NCI-H226 (cell line): ENCODE measurements at places on chromosomes 3 and 15.

- peak; percentile 76 for DNase-seq
These were observed 8.9 kb upstream of the PLOD2 start for GRCh38 chr3:146169891-146170290.

DNA sequence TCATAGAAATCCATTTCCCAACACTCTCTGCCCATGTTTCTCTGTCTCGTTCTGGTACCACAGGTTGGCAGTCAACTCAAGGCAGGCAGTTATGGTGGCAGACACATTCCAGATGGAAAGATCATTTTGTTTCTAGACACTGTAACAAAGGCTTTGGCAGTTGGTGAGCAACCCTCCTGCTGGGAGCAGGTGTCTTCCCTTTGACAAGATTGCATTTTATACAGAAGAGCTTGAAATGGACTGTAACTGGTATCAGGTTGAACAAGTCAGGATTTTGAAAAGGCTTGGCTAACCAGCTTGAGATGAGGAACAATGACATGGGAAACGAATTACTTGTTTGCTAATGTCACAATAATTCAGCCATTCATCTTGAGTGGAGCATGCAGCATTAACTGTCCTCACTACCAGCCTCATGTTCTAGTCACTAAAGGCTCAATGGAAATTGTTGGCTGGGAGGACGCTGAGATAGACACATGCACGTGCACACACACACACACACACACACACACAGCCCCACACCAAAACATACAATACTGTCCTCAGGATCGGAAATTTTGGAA lies 170.0 kb downstream of the SEMA6D start:
- no peak for DNase-seq

- DNase-seq: no peak
These were observed 87.7 kb upstream of the LIMD1 start for GRCh38 chr3:45506751-45507391.

DNA sequence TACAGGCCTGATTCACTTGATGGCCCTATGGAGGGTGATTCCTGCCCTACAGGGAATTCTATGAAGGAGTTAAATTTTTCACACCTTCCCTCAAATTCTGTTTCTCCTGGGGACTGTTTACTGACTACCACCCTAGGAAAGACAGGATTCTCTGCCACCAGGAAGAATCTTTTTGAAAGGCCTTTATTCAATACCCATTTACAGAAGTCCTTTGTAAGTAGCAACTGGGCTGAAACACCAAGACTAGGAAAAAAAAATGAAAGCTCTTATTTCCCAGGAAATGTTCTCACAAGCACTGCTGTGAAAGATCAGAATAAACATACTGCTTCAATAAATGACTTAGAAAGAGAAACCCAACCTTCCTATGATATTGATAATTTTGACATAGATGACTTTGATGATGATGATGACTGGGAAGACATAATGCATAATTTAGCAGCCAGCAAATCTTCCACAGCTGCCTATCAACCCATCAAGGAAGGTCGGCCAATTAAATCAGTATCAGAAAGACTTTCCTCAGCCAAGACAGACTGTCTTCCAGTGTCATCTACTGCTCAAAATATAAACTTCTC lies 43.6 kb downstream of the BLM start:
- no peak for DNase-seq

- peak; percentile 71 for DNase-seq
These were observed 57.2 kb downstream of the NIPA2 start for GRCh38 chr15:22895465-22896190.

DNA sequence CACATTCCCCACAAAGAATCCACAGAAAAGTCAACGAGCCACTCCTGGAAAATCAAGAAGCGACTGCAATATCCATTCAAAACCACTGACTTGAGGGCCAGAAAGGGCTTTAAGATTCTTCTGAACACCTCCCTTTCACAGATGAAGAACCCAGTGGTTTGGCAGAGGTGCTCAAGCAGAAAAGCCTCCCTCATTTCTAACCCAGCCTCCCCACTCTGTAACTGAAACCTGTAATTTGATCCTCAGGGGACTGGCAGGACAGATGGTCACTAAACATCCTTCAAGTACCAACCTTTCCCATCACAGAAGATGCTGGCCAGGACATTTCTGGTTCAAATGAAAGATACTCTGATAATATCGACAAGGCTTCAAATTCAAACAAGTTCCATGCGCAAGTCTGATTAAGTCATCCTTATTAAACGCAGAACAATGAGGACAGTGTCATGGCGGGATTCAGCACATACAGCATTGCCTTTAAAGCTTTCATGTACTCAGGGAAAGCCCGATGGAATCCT lies 5.5 kb downstream of the SEMA5B start:
- DNase-seq: no peak

GRCh38 chr15:69841113-69841828 lies 256.4 kb downstream of the TLE3 start:
- DNase-seq: no peak

DNA sequence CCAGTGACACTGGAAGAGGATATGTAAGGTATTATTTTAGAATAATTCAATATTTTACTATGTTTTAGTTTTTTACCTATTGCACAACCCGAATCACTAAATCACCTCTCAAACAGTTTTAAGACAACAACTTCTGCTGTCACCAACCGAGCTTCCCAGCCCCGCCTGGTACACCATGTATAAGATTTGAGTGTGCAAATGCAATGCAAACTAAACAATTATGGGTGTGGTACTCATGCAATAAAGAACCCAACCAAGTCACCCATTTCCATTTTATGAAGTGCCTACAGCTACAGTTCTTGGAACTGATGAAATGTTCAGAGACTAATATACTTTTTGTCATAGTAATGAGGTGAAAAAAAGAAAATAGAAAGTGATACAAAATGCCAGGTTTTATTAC lies 256.2 kb downstream of the TAFA4 start:
- no peak for DNase-seq

DNA sequence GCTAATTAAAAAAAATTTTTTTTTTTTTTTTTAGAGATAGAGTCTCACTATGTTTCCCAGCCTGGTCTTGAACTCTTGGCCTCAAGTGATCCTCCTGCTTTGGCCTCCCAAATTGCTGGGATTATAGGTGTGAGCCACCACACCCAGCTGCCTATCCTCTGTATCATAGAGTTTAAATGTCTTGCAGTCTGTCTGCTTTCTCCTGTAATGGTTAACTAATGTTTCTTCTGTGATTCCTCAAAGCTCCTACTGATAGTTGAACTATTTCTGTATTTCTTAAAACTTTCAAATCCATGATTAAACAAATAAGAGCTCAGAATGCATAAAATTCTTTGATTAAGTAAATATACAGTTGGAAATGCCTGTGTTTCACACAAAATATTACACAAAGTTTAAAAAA lies 115.4 kb upstream of the TPM1 start:
- DNase-seq: no peak

DNA sequence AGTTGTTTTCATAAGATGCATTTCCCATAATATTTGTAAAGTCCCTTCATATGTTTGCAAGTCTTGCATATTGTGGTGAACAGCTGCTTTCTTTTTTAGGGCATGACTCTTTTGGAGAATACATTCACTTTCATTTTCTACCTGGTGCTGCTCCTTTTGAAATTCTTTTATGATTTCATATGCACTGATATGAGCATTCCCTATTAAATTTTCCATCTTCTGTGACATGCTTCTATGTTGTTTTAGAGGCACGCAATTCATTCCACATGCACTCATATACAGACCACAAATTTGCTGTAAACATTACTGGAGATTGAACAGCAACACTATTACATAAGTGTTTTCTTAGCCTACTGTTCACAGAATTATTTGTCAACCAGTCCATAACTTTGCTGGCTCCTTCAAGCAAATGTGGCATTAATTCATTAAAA lies 92.8 kb upstream of the TNFSF10 start:
- DNase-seq: no peak

DNA sequence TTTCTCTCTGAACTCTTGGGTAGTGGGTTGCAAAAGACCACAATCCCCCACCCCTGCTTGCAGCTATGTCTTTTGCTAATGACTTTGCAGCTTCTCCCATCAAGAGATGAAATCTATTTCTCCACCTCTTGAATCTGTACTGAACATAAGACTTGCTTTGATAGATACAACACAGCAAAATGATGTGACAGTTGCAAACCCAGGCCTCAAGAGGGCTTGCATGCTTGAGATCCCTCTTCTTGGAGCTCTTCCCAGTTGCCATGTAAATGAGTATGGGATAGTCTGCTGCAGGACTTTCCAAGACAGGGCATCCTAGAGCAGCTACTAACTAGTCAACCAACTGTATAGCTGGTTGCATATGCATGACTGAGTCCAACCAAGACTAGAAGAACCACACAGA lies 783.6 kb downstream of the PDCD6IP start:
- no peak for DNase-seq

DNA sequence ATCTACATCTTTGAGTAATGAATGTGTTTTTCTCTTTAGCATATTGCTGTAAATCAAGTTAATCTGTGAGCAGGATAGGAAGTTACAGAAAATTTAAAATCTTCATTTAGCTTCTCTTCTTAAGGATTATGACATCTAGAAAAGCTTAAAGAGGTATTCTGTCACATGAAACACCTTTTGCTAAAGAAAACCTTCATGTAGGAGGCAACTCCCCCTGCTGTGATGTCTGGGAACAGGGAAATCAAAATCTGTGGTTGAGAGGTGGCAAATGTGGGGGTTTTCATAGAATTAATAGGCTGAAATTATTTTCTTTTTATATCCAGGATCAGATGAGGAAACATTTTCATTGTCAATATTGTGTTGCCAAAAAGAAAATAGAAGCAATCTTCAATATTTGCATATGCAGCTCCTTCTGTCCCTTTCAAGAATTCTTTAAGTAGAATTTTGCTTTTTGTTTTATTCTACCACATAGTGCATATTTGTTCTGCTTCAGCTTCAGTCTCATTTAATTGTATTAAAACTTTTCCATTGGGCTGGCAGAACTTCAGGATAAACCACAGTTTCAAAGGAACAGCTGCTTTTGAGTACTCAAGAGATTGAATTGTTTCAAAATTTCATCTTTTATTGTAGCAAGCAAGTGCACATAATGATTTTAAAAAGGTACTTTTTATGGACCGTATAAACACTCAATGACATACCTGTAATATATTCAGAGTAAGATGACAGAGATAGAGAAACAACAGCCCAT lies 128.4 kb downstream of the RAP2B start:
- DNase-seq: peak; percentile 19

- DNase-seq: no peak
These were observed 29.3 kb upstream of the UBE2E1 start for GRCh38 chr3:23776352-23776891.

DNA sequence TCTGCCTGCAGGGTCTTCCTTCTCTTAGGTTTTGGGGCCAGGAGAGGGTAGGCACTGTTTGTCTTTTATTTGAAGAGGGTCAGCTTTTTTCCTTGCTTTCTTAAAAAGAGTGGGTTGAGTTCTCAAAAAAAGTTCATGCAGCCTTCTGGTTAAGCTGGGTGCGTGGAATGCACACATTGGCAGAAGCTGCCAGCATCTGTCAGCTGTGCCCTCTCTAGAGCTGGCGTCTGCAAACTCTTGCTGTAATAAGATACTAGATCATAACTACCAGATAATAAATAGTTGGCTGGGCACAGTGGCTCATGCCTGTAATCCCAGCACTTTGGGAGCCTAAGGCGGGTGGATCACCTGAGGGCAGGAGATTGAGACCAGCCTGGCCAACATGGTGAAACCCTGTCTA lies 373.4 kb downstream of the OCA2 start:
- DNase-seq: no peak

GRCh38 chr3:52530918-52531826 lies 2.5 kb downstream of the NT5DC2 start:
- DNase-seq: no peak

GRCh38 chr3:7682822-7683229 lies 818.8 kb upstream of the LMCD1 start:
- DNase-seq: peak; percentile 77

DNA sequence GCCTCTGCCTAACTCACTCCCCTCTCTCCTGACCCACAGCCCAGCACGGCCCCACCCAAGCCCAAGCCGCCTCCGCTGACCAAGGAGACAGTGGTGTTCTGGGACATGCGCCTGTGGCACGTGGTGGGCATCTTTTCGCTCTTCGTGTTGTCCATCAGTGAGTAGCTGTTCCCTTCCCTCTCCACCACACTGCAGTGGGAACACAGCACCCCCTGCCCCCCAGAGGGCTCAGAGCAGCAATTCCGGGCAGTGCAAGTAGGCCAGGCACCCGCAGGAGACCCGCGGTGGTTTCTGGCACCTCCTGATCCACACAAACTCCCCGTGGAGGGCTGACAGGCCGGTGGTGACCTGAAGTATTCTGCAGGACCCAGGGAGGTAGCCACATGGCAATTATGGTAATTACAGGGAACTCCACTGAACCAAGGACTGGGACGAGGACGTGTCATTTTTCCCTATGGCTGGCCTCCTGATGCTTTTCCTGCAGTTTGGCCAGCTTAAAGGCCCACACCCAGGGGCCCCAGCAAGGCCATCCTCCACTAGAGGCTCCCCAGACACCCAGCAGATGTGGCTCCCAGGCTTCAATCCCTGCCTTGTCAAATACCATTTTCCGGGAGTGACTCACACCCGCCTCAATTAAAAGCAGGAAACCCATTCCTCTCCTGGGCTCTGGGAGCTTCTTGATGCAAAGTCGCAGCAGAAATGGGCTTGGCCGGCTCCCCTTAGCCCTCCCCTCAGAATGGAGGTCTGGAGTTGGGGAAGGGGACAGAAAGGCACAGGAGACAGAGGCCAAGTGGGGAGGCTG lies 4.8 kb downstream of the TMIE start:
- DNase-seq: no peak

DNA sequence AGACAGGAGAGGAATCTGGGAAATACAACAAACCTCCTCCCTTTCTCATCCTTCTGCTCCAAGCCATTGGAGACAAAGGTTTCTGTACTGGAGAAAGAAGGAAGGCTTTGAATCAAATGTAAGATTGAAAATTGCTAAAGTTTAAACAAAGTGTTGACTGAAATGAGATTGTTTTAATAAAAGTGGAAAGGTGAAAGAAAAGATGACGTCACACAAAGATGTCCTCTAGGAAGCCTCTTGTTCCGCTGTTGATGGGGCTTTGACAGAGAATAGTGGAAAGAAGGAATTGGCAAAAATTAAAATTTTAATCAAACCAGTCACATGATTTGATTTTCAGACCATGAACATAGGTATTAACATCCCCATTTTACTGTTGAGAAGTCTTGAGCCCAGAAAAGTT lies 967.6 kb downstream of the NAALADL2 start:
- no peak for DNase-seq

DNA sequence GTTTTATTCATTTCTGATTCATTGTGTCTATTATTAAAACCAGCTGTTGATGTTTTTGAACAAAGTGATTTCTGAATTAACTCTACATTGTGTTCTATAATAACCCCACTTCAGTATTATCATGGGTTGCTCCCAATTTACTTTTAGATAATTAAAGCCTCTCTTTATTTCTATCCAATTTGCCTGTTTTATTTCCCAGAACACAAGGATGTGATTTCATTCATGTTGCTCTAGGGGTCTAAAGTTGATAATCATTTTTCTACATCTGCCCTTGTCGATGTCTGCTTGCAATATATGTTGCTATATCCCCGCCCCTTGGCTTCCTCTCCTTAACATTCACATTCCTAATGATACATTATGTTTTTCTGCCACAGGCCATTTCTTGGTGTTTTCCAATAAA lies 747.3 kb downstream of the CADM2 start:
- DNase-seq: no peak

GRCh38 chr3:141269961-141270360 lies 38.3 kb downstream of the PXYLP1 start:
- DNase-seq: no peak
